ENCODE measurements at places on chromosomes 6 and 20. TPM values are rescaled to one million over a fixed set of nuclear protein-coding genes. Genes with fewer than 3 reads are reported as not detected.

The SLC32A1 gene
- 18.5 TPM for total RNA-seq

The TMEM181 gene
- total RNA-seq = 31.8 TPM

The RCAN2 gene
- 57.5 TPM for total RNA-seq

The TRIM40 gene
- total RNA-seq = not detected

GRCh38 chr6:134419716-134420115 lies 101.8 kb upstream of the SGK1 start:
- H3K27ac ChIP-seq = no peak overlapping the region
- H3K4me1 ChIP-seq = no peaks in the 10 kb centered on the region
- no peak for DNase-seq
- H3K36me3 ChIP-seq = no peaks in the 10 kb centered on the region
- no peaks in the 10 kb centered on the region for H3K27me3 ChIP-seq
- H3K4me3 ChIP-seq = no peak overlapping the region

GRCh38 chr20:7207186-7207798 lies 439.8 kb downstream of the BMP2 start:
- no peaks in the 10 kb centered on the region for H3K36me3 ChIP-seq
- no peak for DNase-seq
- H3K4me3 ChIP-seq = no peak overlapping the region
- no peaks in the 10 kb centered on the region for H3K4me1 ChIP-seq

- H3K4me1 ChIP-seq = peaks cover 7% of the 10 kb centered on the region
- DNase-seq = no peak
- H3K27me3 ChIP-seq = no peaks in the 10 kb centered on the region
- H3K4me3 ChIP-seq = no peak overlapping the region
- peak overlapping the region; percentile 0 for H3K27ac ChIP-seq
Measured at GRCh38 chr6:142821164-142821716, 123.7 kb downstream of the HIVEP2 start.

- no peaks in the 10 kb centered on the region for H3K27me3 ChIP-seq
- no peaks in the 10 kb centered on the region for H3K36me3 ChIP-seq
- DNase-seq = peak; percentile 92
- H3K4me3 ChIP-seq = no peak overlapping the region
- H3K4me1 ChIP-seq = peaks cover 4% of the 10 kb centered on the region
Measured at GRCh38 chr20:37726971-37727956, 33.4 kb downstream of the CTNNBL1 start.

DNA sequence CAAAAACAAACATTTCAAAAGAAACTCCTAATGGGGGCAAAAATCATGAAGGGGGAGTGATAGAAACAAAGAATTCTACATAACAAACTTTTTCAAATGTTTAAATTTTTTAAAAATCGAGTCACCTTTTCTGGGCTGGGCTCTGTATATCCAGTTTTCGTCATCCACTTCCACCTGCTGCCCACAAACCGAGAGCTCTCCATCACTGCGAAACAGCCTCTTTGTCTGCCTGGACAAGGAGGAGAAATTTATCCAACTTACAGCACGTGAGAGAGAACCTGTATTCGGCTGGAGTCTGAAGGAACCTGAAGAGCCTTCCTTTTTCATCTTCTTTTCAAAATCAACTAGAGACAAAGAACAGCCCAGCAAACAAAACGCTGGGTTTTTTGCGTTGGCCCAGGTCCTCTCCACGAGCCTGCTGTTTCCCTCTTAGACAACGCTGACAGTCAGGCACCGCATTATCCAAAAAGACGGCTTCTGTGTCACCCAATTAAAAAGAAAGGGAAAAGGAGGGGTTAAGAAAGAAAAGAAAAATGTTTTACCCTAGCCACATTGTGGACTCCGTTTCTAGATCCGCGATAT lies 72.4 kb upstream of the NHSL1 start:
- H3K4me1 ChIP-seq = peaks cover 26% of the 10 kb centered on the region
- H3K27ac ChIP-seq = peak overlapping the region; percentile 87
- peak overlapping the region; percentile 58 for H3K4me3 ChIP-seq
- no peak for DNase-seq

DNA sequence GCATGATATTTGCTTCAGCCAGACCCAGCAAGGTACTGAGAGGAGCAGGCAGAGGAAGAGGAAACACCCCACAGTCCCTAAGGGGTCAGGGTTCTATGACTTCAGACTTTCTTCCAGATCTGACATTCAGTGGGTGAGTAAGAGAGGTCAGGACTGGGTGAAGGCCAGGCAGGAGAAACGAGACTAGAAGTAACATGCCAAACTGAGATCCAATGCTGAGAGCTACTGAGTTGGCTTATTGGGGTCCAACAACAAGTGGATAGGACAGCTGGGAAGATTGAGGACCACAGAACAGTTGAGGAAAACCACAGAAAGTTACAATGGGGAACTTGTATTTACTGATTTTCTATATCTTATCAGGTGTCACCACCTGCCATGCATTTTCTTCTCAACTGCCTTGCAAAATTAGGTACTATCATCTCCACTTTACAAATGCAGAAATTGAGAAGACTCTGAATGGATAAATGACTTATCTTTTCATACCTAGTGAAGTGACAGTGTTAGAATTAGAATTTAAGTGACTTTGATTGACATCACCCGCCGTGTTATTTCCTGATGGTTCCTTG lies 43.8 kb upstream of the HIVEP1 start:
- no peaks in the 10 kb centered on the region for H3K27me3 ChIP-seq
- no peak overlapping the region for H3K4me3 ChIP-seq
- H3K36me3 ChIP-seq = no peaks in the 10 kb centered on the region

DNA sequence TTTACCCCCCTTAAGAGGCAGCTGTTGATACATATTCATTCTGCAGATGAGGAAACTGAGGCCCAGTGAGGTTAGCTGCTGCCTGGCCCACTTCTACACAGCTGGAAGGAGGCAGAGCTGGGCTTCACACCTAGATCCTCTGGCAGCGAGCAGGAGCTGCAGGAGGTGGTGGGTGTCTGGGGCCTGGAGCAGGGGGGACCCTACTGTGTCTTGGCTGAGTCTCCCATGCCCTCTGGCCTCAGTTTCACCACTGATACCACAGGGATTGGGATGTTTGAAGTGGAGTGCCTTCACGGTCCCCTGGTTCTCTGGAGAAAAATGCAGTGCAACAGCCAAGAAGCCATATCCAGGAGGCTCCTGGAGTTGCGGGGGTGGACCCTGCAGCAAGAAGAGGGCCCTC lies 8.2 kb upstream of the BPIFA2 start:
- no peaks in the 10 kb centered on the region for H3K4me1 ChIP-seq
- DNase-seq = no peak
- no peak overlapping the region for H3K27ac ChIP-seq
- no peaks in the 10 kb centered on the region for H3K27me3 ChIP-seq
- no peak overlapping the region for H3K4me3 ChIP-seq

DNA sequence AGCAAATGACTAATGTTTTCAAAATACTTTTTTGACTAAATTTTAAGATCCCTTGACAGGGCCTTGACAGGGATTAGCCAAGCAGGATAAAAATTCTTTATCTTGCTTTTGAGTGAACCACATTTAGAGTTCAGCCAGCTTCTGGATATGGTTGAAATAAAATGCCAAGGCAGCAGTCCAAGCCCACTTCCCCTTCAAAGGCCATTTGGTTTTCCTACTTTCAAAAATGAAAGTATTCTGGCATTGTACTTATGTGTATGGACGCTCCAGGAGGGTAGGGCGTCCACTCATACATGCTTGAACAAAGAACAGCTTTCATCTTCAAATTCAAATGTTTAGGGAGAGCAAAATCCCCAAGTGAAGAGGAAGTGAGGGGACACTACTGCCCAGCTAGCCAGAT lies 82.3 kb upstream of the BCLAF1 start:
- DNase-seq = no peak
- H3K27ac ChIP-seq = no peak overlapping the region
- H3K36me3 ChIP-seq = peaks cover 4% of the 10 kb centered on the region
- H3K4me1 ChIP-seq = no peaks in the 10 kb centered on the region
- H3K27me3 ChIP-seq = no peaks in the 10 kb centered on the region

DNA sequence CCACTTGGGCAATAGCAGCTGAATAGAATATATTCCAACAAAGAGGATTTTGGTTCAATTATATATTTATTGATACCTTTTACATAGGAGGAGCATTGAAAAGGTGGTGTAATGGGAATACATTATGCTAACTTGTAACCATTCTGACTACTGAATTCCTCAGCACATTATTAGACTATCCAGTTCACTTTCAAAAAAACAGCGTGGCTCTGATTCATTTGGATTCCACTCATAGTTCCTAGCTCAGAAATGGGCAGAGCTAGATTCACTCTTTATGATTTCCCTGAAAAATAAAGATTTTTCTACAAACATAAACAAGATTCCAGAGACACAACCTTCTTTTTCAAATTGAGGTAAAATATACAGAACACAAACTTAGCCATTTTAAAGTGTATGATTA lies 9.2 kb upstream of the TRERF1 start:
- no peaks in the 10 kb centered on the region for H3K27me3 ChIP-seq
- no peak overlapping the region for H3K4me3 ChIP-seq
- H3K27ac ChIP-seq = no peak overlapping the region
- DNase-seq = no peak
- H3K36me3 ChIP-seq = no peaks in the 10 kb centered on the region

GRCh38 chr20:2991532-2991931 lies 51.9 kb upstream of the GNRH2 start:
- no peaks in the 10 kb centered on the region for H3K27me3 ChIP-seq
- no peak for DNase-seq
- no peaks in the 10 kb centered on the region for H3K4me1 ChIP-seq
- no peak overlapping the region for H3K4me3 ChIP-seq

- H3K4me1 ChIP-seq = no peaks in the 10 kb centered on the region
- no peak overlapping the region for H3K27ac ChIP-seq
- no peak overlapping the region for H3K4me3 ChIP-seq
- DNase-seq = no peak
- no peaks in the 10 kb centered on the region for H3K36me3 ChIP-seq
Measured at GRCh38 chr6:154921482-154921881, 73.6 kb upstream of the TIAM2 start.

- H3K27ac ChIP-seq = peak overlapping the region; percentile 16
- no peaks in the 10 kb centered on the region for H3K27me3 ChIP-seq
- DNase-seq = no peak
- H3K4me3 ChIP-seq = no peak overlapping the region
- H3K4me1 ChIP-seq = peaks cover 20% of the 10 kb centered on the region
Measured at GRCh38 chr20:37297066-37297736, 7.7 kb downstream of the MANBAL start.

- H3K4me3 ChIP-seq = no peak overlapping the region
- no peak overlapping the region for H3K27ac ChIP-seq
- DNase-seq = no peak
- H3K27me3 ChIP-seq = no peaks in the 10 kb centered on the region
- H3K36me3 ChIP-seq = peaks cover 2% of the 10 kb centered on the region
Measured at GRCh38 chr20:61532736-61533135, 280.7 kb downstream of the CDH4 start.

DNA sequence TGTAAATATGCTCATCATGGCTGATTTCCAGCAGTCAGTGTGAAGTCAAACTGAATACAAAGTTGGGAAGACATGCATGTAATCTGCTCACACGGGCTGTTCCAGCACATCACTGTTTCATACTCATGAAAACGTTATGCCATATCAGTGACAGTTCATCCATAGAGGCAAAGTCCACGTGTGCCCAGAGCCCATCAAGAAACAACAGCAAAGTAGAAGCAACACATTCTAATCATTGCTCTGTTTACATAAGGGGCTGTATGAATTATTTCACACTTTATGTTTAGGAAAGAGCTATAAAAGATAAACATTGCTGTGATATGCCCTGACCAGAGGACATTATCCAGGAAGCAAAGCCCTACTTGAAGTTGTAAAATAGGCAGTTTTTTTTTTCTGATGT lies 157.0 kb upstream of the ENPP5 start:
- H3K27me3 ChIP-seq = no peaks in the 10 kb centered on the region
- H3K27ac ChIP-seq = no peak overlapping the region
- DNase-seq = no peak

GRCh38 chr6:36023996-36024795 lies at the start of gene SLC26A8:
Gene SLC26A8 (minus strand): TSS chr6:36024641. CDS start chr6:36019707, 4,934 bp downstream.
- no peak within 1 kb of the TSS for H3K27ac ChIP-seq
- no peak for DNase-seq
- H3K36me3 ChIP-seq = peaks cover 2% of the 10 kb centered on the region
- peaks cover 11% of the 10 kb centered on the region for H3K27me3 ChIP-seq
- H3K4me1 ChIP-seq = peaks cover 5% of the 10 kb centered on the region

GRCh38 chr20:37567331-37567665 lies 39.6 kb upstream of the BLCAP start:
- no peak overlapping the region for H3K27ac ChIP-seq
- H3K4me1 ChIP-seq = peaks cover 40% of the 10 kb centered on the region
- no peak for DNase-seq
- H3K27me3 ChIP-seq = peaks cover 2% of the 10 kb centered on the region
- H3K36me3 ChIP-seq = no peaks in the 10 kb centered on the region
- H3K4me3 ChIP-seq = no peak overlapping the region

- no peaks in the 10 kb centered on the region for H3K27me3 ChIP-seq
- no peak overlapping the region for H3K4me3 ChIP-seq
- DNase-seq = no peak
- no peaks in the 10 kb centered on the region for H3K36me3 ChIP-seq
- no peak overlapping the region for H3K27ac ChIP-seq
Measured at GRCh38 chr6:20180935-20181334, 31.3 kb downstream of the MBOAT1 start.
